ENCODE measurements at places on chromosomes 13 and 19.

- no peak for DNase-seq
These were observed 395.8 kb upstream of the GPC6 start for GRCh38 chr13:92830821-92831220.

DNA sequence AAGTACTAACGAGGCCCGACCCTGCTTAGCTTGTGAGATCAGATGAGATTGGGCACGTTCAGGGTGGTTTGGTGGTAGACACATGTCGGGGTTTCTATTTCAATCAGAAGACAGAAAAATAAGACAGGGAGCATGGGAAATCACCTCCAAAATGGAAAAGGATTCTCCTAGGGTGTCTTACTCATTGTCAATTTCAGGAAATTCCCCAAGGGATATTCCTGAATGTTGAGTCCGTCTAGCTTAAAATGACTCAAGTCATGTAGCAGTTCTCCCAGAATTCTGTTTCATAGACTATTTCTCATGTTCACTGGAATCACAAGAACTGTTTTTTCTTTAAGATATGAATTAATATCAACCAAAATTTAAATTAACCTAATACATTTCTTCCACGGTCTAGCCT, 380.1 kb downstream of the EFNB2 start:
- DNase-seq = no peak

- no peak for DNase-seq
These were observed 32.5 kb downstream of the SPTBN4 start for GRCh38 chr19:40499320-40499719.

- DNase-seq = no peak
These were observed 527.6 kb upstream of the KLF12 start for GRCh38 chr13:74661851-74662250.

GRCh38 chr13:83274679-83275078, 607.6 kb downstream of the SLITRK1 start:
- no peak for DNase-seq

GRCh38 chr19:2992958-2993357, 15.6 kb downstream of the TLE6 start:
- no peak for DNase-seq

DNA sequence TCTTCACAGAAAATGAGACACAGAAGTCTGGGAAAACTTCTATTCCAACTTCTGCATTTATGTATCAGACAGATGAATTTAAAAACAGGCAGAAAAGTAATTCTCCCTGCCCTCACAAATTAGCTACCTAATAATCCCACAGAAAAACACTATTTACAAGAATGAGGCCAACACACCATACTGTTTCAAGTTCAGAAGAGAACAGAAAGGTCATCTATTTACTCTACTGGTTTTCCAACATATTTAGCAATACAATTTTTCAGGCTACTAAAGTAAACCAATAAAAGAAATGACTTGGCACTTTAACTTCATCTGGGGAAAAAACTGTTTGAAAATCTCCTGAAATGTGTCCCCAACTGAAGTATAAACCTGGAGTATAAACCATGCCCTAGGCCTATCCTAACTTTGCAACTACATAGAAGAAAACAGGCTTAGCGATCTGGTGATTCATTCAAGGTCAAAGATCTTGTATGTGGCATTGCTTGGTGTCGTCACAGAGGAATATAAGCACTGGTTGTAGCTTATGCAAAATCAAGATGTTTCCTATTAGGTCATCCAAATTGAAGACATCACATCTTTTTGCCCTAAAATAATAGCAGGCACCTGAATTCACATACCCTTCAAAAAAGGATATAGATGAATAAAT, 20.1 kb upstream of the EBPL start:
- DNase-seq = no peak

DNA sequence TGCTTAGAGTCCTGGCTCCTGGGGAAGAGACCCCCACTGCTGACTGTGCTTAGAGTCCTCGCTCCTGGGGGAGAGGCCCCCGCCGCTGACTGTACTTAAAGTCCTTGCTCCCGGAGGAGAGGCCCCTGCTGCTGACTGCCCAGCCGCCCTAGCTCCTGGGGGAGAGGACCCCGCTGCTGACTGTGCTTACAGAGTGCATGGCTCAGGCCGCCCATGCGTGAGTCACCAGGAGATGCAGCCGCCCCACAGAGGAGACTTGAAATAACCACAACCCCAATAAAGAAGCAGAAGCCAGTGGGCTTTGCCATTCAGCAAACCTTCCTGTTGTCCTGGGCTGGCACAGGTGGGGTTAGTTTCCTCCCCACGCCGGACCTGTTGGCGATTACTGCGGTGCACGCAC, 79.2 kb upstream of the C13orf46 start:
- DNase-seq = no peak

- DNase-seq = no peak
These were observed 35.2 kb upstream of the WDFY2 start for GRCh38 chr13:51549050-51549449.

- DNase-seq = no peak
These were observed 468.9 kb downstream of the UQCRFS1 start for GRCh38 chr19:28744014-28744413.

DNA sequence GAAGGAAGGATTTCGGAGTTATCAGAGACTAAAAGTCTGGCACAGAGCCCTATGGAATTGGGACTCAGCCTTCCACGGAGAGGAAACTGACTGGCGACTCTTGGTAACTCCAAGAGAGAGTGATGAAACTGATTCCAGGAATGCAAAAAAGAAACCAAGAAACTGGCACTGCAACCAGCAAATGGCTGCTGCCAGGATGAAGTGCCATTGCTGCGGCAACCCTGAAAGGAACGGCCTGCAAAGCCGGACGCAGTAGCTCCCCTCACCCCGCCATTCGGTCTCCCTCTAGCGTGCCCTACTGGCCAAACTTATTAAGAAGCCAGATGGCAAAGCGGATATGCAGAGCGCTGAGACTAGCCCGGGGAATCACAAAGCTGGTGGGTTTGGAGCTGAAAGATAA, 236.0 kb downstream of the PCDH9 start:
- DNase-seq = peak; percentile 68

- DNase-seq = no peak
These were observed 97.0 kb upstream of the GPR183 start for GRCh38 chr13:99404005-99404755.

GRCh38 chr13:29878101-29878500, 27.7 kb upstream of the UBL3 start:
- DNase-seq = no peak

DNA sequence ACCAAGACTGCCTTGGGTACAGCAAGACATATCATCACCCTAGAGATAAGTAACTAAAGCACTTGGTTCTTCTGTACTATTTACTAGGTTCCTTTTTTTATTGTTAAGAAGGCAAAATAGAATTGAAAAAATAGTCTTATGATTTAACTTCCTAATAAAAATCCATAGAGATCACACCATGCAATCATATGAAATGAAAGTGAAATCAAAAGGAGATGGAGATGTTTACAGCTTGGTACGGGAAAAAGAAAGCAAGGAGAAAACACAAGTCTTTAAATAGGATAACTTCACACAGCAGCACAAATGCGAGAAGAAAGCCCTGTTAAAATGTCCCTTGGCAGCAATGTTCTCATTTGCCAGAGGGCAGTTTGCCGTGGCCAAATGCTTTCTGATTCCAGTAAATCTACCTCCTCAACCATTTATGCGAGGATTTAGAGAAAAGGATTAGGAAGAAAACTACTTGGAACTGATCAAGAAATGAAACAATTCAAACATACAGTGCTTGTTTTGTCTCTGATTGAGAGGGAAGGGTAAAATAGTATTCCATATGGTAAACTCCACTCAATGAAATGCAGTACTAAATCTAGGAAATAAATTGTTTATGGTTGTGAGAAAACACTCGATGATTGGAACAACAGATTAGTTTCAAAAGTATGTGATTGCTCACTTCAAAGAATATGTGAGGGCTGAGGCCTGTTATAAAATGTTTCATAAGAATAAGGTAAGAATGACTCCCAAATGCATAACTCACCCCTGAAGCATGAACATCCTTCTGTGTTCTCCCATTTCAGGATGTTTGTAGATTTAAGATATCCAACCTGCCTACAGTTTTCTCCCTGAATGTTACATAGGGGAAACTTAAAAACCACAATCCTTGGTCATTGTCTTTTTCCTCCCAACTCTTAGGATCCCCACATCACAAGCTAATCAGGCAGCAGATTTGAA, 487.8 kb downstream of the DACH1 start:
- DNase-seq = no peak

DNA sequence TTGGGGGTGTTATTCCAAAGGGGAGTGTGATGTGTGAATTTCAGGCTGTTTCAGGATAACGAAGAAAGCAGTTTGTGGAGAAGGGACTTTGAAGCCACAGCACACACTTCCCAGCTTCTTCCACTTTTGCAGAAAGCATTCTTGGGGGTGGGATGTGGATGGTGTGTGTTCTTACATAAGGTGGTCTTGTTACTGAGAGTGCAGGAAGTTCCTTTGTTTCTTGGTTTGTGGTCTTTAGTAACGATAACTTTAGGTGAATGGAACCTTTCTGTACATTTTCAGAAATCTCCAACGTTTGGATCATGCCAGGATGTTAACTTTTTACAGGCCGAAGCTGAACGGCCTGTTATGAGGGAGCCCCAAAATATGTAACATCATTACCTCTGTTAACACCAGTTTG, 251.8 kb downstream of the KCNRG start:
- no peak for DNase-seq

DNA sequence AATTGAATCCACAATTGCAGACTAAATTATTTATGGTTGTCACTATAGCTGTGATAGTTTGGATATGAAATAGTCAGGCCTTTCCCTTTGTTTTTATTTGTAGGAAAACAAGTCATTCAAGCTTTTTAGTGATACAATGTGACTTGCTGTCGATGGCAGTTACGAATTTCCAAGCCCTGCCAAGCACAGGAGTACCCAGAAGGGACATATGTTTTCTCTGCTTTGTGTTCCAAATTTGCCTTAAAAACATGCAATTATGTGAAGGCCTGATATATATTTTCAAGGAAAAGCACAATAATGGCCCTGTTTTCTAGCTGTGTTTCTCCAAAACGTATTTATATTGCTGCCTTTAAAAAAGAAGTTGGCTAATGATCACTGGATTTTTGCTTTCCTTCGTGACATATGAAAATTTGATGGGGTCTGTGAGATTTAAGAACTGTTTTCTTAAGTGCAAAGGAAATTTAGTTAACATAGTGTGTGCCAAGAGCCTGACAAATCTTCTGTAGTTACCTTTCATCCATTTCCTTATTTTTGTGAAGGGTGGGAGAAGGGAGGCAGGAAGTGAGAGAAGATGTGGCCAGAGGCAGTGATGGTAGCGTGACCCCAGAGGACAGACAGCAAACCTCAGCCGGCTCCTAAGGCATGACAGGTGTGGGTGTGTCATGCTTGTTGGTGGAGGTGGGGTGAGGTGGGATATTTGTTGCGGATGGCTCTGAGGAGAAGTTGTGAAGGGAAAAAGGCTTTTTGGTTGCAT, 79.6 kb downstream of the TEX26 start:
- DNase-seq = no peak

- DNase-seq = no peak
These were observed 40.3 kb upstream of the SGCG start for GRCh38 chr13:23140492-23140891.

GRCh38 chr13:113604186-113604585, 19.6 kb downstream of the TFDP1 start:
- DNase-seq = no peak

GRCh38 chr19:53915000-53915399, 5.9 kb downstream of the CACNG7 start:
- no peak for DNase-seq

- no peak for DNase-seq
These were observed 3.5 kb downstream of the KLF2 start for GRCh38 chr19:16327911-16328823.

All from amygdala (tissue), 56 donors.